ENCODE measurements at places on chromosomes 2 and 18.

DNA sequence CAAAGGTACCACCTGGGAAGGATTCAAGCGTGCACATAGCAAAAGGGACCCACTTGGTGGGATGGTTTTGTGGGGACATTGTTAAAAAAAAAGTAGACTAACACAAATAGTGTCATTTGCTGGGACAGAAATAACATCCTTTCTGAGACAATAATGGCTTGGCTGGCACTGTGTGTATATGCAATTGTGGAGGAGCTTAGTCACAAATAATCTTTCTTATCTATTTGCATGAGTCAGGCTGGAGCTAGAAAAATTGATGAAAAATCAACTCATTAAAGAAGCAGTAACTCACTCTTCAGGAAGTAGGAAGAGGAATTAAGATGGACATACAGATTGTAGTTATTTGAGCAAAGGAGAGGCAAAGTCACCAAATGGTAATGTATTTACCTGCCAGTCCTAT lies 29.5 kb upstream of the ITGB6 start:
- DNase-seq = no peak

DNA sequence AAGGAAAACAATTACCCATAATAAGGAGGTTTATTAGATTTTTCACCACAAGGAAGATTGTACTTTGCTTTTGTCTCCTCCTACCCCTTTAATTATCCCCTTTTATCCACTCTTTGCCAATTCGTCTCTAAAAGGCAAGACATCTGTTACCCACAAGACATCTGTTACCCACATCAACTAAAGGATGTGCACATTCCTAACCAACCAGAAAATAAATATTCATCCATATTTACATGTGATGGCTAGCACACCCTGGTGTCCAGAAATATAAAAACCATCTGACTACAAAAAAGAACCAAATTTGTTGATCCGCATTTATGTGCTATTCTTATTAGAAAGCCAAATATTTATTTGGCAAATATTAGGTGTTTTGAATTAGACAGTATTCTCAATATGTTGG lies 35.7 kb downstream of the ACVR1C start:
- no peak for DNase-seq

DNA sequence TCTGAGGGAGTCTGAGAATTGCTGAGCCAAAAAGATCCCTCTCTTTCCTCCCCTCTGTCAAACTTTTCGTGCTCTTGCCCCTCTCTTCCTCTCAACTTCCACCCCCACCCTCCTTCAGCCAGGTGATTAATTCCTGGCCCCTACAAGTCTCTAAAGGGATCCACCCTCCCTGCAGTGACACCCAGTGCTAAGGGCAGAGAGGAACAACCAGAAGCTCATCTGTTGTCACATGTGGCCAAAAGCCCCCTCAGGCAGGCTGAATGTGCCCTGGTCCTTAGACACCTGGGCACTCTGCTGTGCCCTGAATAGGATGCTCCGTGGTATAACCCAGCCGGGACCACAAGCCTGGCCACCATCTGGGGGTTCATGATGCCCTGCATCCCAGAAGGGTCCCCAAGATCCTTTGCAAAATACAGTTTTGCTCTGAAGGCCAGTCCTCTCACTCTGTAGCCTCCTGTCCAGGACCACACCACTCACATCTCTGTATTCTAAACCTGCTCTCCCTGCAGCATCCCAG lies 234.4 kb downstream of the BCL11A start:
- no peak for DNase-seq

- no peak for DNase-seq
Observed at GRCh38 chr2:160139991-160140390, 60.1 kb downstream of the ITGB6 start.

DNA sequence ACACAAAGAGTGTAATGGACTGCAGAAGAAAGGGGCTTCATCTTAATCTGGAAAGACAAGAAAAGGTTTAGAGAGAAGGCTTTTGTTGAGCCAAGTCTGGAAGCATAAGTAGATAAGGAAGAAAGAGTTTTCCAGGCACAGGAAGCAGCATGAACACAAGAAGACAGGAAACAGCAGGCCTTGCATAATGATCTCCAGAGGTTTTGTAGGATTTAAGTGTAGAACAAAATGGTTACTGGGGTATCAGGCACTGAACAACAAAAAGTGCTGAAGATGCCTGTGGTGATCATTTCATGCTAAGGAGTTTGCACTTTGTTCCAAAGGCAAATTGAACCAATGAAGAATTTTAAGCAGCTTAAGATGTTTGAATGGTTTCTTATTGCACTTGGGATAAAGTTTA lies 281.6 kb upstream of the TANK start:
- DNase-seq = no peak

DNA sequence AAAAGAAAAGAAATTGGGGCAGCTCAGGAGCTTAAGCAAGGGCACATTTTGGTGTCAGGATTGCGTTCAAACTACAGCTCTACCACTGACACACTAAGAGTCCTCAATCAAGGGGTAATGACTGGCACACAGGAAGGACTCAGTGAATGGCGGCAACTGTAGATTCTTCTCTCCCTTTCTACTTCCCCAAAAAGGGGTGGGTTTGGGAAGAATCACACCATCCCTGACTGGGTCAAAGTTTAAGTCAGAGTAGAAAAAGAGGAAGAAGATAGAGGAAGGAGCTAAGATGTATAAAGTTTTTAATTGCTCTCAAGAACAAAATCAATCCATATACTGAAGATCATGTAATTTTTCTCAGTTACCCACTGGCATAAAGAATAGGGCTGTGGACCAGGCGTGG lies 2.6 kb downstream of the NLRC4 start:
- DNase-seq = no peak

GRCh38 chr2:220575963-220576362 lies 948.5 kb downstream of the SLC4A3 start:
- no peak for DNase-seq

DNA sequence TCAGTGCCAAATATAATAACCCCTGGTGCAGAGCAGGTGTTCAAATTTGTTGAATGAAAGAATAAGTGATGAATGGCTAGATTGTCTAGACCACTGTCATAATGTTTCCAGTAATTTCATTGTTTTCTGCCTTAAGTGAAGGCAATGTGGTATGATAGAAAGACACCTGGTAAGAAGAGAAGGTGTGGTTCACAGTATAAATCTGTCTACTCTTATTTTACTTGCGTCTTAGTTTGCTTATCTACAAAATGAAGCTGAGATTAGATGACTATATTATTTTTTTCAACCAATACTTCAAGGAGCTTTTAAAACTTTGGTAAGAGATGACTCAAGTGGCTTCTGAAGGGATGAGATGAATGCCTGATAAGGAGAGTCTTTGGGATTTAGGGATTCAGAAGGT lies 788.4 kb downstream of the EPHA4 start:
- no peak for DNase-seq

- no peak for DNase-seq
Observed at GRCh38 chr2:128377071-128377910, 58.6 kb upstream of the HS6ST1 start.

- DNase-seq = no peak
Observed at GRCh38 chr18:78414302-78414701, 565.3 kb upstream of the SALL3 start.

- no peak for DNase-seq
Observed at GRCh38 chr2:214593727-214594126, 182.9 kb downstream of the VWC2L start.

- no peak for DNase-seq
Observed at GRCh38 chr2:190343536-190344275, at the start of gene INPP1. TSS of gene INPP1 (plus strand) at chr2:190343589. CDS start at chr2:190360103, 16,514 bp downstream.

- no peak for DNase-seq
Observed at GRCh38 chr2:200435379-200435778, 74.5 kb downstream of the KCTD18 start.

DNA sequence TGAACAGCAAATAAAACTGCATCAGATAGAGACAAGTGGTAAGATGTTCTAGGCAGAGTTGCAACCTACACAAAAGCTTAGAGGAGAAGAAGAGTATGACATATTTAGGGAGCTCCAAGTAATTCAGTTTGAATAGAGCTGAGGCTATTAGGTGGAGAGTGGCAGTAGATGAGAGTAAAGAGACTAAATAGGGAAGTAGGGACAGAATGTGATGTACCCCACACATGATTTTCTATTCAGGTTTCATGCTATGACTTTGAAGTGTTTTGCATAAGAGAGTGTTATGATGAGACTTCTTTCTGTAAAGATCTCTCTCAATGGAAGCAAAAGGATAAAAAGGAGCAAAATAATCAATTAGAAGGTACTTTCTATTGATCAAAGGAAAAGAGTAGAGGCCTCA lies 206.8 kb upstream of the ERBB4 start:
- no peak for DNase-seq

GRCh38 chr18:41042866-41043265 lies 912.2 kb upstream of the PIK3C3 start:
- no peak for DNase-seq

- no peak for DNase-seq
Observed at GRCh38 chr2:170509452-170510193, 205.5 kb upstream of the SP5 start.

DNA sequence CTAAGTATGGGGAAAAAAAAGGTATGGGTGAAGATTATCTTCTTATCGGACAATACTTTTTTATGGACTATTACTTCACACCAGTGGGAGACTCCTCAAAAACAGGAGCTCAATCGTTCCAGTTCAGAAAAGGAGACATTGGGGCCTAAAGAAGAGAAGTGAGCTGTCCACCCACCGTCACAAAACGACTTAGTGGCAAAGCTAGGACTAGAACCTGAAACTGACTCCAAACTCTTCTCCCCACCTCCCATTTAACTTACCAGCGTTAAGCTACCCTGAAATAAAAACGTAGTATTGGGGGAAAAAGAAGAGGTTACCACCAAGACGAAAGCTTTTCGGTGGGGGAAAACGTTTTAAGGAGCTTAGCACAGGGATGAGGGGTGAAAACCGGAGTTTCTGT lies 503 bp downstream of the GTF3C3 start:
- DNase-seq = no peak

DNA sequence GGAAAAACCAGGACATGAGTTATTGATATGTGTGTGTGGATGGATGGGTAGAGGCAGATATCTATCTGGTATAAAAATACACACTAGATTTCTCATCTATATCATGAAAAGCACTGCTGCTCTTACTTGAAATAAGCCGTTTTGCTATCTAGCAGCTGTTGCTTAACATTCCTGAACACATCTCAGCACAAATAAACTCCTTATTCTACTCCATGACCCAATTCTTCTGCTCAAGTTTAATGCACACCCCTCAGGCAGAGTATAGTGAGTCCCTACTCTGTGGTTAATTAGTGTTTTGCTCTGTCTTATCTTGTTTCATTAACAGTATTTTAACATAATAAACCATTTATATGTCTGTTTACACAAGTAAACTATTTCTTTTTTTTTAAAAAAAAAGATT lies 134.2 kb downstream of the CBLN2 start:
- no peak for DNase-seq

DNA sequence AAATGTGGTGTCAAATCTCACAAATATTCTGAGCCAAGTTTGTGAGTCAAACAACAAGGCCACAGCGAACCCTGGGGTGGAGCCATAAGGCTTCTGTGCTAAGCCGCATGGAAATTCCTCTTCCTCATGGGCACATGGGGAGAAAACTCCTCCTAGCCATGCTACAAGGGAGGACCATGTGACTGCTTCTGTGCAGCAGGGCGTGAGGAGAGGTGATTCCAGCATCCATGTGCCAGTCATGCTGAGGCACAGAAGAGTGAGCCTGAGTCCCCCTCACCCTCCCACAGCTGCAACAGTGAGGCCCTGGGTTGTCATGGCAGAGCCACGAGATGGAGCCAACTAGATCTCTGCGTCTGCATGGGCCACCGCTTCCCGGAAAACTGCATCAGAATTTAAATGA lies 488.8 kb upstream of the RAB6C start:
- DNase-seq = no peak

DNA sequence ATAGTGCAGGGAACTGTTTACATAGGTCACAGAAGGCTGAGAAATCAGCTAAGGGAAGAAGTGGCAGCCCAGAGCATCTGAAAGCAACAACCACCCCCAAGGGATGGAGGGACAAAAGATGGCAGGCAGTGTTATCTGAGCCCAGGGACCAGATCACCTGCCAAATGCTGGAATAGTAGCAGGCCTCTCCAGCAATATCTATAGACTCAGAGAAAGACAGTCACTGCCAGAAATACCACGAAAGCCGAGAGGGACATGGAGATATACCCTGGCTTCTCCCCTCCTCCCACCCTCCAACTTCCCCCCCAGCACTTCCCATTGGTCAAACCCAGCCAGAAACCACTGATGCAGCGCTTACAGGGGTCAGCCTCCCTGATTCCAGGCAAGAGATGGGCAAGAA lies 58.4 kb upstream of the PPP1CB start:
- DNase-seq = no peak

GRCh38 chr18:78908462-78909260 lies 71.0 kb upstream of the SALL3 start:
- no peak for DNase-seq

GRCh38 chr2:63544017-63544627 lies 44.2 kb downstream of the WDPCP start:
- no peak for DNase-seq

DNA sequence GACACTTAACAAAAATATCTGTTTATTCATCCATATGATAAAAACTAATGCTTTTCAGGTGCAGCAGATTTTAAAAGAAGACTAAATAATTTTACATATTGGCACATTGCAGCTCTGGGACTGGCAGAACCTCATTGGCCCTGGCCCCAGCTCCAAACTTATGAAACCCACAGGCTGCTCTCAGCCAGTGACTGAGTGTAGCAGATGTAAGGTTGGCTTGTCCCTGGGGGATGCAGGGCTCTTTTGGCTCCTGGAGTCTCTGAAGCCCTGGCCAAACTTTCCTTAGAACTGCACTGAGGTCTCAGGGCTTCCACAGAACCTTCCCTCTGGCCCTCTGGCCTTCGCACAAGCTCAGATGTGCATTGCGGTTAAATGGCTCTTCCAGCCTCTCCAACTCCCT lies 725.0 kb upstream of the SOX11 start:
- no peak for DNase-seq

DNA sequence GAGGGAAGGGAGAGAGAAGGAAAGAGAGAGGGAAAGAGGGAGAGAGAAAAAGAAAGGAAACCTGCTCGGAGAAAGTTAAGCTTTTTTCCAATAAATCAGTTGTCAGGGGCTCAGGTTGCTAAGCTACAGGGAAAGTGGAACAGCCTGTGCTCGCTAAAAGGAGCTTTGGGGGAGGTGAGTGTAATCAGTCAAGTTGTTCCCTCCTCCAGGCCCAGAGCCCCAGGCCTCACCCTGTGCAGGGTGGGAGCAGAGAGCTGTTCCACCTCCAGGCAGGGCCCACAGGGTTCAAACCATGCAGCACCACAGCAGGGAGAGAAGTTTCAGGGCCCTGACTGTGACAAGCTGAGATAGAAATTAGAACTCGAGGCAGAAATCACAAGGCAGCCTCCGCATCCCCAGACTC lies 56.4 kb upstream of the PPP1CB start:
- DNase-seq = no peak

GRCh38 chr2:205772983-205773382 lies 90.7 kb downstream of the NRP2 start:
- no peak for DNase-seq

GRCh38 chr2:42775810-42776209 lies 11.9 kb upstream of the OXER1 start:
- no peak for DNase-seq

- no peak for DNase-seq
Observed at GRCh38 chr2:33535421-33535820, 59.0 kb downstream of the RASGRP3 start.
